ENCODE measurements at places on chromosomes 1 and 21. TPM values are rescaled to one million over a fixed set of nuclear protein-coding genes. Genes with fewer than 3 reads are reported as not detected.

Gene CASZ1
- 8.5 TPM for total RNA-seq

Gene TFF1
- total RNA-seq, result not detected

Gene RPTN
- total RNA-seq, result not detected

Gene NR0B2
- not detected for total RNA-seq

Gene FCRLA
- total RNA-seq, result 0.51 TPM

Gene MTARC1
- 1.5 TPM for total RNA-seq

Gene OR2T11
- total RNA-seq, result not detected
